ENCODE measurements at places on chromosomes 7 and 10.

- DNase-seq, result no peak
Measured at GRCh38 chr7:41311301-41311700, 391.6 kb downstream of the INHBA start.

- no peak for DNase-seq
Measured at GRCh38 chr10:6017781-6018354, 40.5 kb upstream of the IL15RA start.

DNA sequence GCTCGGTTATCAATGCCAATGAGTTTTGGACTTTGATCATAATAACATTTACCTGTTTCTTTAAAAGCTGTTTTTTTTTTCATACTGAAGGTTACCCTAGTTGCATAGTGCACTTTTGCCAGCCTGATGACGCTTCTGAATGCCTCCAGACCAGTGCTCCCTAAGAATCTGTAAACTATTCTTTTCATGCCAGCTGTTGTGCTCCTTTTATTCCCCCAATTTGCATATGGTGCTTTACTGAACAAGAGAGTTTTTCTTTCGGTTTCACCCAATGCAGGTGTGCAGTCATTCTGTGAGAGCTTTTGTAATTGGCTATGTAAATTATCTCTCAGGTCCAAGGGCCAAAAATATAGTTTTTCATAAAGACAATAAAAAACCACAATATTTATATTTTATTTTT, 48.1 kb upstream of the GLCCI1 start:
- no peak for DNase-seq

DNA sequence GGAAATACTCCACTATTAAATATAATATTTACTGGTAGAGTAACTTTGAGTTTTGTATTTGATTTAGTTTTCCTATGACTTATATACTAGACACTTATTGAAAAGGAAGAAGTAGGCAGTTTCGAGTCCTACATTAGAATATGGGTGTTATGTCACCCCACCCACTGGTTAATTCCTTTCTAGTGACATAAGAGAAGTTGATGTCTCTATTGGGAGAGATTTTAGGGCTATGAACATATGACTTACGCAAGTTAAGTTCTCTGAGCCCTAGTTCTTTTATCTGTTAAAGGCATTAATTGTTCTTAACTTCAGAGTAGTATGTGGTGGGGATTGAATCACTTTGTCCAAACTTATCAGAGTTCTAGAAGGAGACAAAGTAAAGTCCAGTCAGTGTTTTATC, 30.5 kb downstream of the CPED1 start:
- no peak for DNase-seq

DNA sequence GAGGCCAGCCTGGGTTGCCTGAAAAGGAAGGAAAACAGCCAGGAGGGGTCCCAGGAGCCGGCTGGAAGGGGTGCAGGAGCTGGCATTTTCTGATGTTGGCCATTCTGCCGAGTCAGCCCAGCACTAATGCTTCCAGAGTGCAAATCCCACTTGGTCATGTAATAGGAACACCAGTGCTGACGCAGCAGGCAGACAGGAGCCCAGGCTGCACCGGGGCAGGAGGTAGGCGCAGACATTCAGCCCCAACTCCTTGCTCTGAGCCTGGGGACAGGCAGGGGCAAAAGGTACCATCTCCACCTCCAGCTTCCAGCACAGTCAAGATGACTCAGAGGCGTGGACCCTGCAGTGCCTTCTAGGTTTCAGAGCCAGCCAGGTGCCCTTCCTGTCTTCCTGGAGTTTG, 10.2 kb upstream of the YWHAG start:
- no peak for DNase-seq

- no peak for DNase-seq
Measured at GRCh38 chr7:75884476-75884875, 5.6 kb downstream of the RHBDD2 start.

- DNase-seq, result no peak
Measured at GRCh38 chr10:76082232-76082631, 650.8 kb downstream of the LRMDA start.

DNA sequence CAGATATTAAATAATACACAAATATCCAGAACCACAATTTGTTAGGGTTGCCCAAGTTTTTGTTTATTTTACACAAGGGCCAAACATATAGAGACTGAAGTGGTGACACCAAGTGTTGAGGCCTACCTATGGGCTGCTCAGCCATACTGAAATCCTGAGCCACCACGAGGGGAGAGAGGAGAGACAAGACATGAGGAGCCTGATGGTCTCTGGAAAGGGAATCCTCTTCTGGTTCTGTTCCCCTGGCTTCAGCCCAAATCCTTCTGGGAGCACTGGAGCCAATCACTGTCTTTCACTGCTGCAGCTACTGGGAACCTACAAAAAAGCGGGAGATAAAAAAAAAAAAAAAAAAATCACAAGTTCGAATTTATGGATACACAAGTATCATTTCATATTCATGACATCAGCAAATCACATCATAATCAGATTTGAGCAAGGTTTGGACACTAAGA, 1.9 kb downstream of the SKIDA1 start:
- DNase-seq, result no peak

- DNase-seq, result no peak
Measured at GRCh38 chr10:5809527-5810154, 3.6 kb downstream of the GDI2 start.

DNA sequence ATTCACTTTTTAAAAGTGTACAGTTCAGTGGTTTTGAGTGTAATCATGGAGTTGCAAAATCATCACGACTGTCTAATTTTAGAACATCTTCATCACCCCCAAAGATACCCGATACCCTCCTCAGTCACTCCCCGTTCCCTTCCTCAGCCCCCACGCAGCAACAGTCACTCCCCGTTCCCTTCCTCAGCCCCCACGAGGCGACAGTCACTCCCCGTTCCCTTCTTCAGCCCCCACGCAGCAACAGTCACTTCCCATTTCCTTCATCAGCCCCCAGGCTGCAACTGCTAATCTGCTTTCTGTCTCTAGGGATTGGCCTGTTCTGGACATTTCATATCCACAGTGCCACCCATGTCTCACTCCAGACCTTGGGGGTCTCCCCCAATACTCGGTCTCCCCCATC, 161.6 kb upstream of the PPP2R2D start:
- DNase-seq, result no peak

DNA sequence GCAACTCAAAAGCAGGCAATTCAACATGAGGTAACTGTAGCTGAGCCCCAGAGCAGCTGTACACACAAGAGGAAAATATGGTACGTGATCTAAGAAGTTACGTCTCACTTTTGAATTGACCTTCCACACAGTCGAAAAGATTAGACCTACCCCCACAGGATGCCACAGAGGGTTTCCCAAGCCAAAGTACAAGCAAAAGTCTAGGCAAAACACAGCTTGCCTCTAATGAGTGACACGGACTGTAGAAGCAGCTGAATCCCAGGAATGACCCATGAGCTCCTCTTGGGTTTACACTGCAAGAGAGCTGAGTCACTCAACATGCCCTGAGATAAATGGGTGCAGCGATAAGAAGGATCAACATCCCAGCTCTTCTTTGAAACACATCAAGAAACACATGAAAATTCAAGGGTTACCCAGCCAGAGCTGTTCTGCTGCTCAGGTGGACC, 9.8 kb downstream of the CREB3L2 start:
- DNase-seq, result no peak

GRCh38 chr7:134782121-134782623, 2.7 kb downstream of the CALD1 start:
- DNase-seq, result no peak

- DNase-seq, result no peak
Measured at GRCh38 chr7:70334871-70335270, 736.6 kb downstream of the AUTS2 start.

DNA sequence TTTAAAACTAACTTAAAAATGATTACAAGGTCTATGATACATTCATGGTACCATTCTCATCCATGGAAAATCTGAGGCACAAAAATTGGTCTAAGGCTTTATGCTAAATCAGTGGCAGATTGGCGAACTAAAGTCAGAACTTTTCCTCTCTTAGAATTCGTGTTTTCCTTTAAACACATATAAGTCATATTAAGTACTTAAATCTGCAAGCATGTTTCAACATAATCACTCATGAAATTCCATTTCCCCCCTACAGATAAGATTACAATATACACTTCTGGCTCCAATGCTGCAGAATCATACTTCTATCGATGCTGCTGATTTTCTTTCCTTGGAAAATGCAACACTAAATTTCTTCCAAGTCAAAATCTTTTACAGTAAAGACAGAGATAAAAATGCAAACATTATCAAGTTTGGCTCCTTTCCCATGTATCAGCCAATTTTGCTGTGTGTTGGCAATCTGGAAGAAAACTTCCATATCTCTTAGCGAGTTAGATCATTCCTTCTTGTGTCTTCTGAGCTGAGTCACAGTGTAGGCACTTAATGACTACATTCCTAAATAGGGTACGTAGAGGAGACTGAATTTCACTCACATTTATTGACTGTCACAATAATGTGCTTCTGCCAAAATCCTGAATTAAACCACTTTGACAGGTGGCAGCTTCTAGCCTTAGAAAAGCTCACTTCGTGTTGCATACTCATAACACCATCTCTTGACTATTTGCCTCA, 76.4 kb upstream of the LRRC17 start:
- DNase-seq, result no peak

- no peak for DNase-seq
Measured at GRCh38 chr7:91771394-91771793, 109.1 kb downstream of the MTERF1 start.

DNA sequence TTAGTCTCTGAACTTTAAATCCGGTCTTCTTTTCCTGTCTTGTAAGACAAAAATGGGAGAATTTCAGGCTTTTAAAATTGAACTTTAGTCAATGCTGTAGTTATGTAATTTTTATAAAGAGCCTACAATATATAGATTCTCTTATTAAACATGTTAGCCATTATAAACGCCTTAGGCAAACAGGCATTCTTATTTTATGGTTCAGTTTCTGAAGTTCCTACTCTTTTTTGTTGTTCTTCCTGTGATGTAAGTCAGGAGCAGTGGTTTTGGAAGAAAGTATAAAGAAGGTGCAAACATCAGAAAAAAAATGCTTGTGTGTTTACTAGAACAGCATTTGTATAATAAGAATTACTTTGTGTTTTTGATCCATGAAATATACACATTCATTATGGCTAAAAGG, 41.6 kb downstream of the BICC1 start:
- no peak for DNase-seq

DNA sequence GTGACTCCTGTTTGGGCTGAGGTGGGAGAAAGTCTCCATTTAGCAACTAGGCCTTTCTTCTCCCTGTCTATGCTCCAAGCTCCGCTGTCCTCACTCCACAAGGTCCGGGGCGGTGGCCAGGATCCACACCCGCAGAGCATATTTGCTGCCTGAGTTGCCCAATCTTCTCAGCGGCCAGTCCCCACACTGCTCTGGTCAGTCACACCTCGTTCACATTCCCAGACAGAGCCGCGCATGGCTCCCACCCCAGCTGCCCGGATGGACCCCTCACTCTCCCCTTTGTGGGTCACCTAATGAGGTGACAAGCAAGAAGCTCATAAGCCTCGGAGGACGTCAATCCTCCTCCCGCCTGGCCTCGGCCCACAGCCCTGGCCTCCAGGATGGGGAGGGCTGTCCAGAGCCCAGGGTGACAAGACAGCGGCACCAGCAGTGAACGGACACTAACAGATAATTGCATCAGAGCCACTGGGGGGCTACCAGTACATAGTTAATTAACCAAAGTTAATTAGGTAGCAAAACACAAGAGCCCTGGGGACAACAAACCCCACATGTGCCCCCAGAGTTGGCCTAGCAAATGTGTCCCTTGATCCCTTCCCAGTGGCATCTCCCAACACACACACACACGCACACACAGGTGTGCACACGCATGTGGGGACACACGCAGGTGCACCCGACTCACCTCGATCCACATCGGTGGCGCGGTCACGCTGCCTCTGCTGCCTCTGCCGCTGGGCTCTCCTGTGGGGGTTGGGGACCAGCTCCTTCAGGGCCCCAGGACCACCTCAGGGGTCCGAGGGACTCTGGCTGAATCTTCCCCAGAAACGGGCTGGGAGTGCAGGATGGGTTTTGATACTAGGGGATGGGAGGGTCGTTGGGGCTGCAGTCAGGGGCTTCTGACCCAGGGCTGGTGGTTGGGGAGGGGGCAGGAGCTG, 11.8 kb downstream of the EPHA1 start:
- no peak for DNase-seq

DNA sequence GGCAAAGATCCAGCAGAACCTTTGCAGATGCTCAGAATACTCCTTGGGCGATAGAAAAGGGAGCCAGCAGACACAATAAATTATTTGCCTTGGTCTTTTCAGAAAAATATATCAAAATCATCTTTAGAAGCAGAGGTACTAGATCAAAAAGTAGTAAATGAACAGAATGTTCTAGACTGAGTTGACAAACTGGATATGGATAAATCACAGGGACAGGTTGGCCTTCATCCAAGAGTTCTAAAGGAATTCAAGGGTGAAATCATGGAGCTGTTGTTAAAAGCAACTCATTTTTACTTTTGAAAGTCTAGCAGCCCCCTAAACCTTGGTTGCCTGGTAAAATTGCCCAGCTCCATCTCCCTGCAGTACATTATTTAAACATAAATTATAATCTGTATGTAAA, 99.1 kb downstream of the PLCE1 start:
- DNase-seq, result no peak

DNA sequence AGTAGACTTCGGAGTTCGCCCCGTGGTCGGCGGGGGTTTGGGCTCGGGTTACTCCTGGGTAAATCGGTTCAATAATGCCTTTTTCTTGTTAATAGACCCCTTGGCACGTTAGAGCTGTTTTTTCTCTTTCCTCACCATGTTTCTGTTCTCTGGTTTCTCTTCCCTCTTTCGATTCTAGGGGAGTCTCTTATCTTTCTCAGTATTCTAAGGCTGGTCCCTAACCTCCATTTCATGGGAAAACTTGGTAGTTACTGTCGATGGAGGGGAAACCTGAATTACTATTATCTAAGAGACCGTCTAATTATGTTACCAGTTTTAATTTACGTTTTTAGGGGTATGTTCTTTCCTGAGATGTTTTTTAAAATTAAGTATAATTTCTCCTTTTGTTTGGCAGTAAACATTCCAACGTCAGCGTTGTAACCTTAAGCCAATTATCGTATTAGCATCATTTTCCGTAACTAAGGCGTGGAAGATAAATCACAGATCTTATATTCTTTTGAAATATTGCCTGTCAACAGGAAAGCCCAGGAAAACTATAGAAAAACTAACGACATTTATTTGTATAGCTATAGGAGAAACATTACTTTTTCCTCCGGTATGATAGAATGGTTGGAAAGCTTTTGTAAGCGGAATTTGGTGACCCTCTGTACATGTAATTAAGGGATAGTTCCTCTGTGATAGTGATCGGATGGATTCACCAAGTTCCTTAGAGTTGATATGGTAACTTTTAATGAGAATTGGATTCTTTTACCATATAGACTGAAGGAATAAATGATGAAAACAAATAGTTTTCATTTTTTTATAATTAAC, 847 bp downstream of the BTAF1 start:
- DNase-seq, result no peak

DNA sequence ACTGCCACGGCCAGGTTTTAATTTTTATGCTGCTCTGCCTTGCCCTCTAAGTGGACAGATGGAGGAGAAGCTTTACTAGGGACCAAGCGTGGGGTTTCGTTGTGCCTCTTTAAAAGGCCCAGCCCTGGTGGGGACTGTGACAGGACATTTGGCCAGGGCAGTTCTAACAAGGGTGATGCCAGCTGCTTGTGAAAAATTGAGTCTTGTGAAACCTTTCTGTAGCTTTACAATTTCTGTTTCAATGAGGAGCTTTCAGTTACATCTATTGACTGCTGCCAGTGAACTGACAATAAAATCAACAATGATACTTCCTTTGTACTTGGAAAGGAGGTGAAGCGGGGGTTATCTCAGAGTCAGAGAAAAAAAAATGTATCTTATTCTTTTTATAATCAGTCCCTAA, 233.1 kb upstream of the CSTF2T start:
- DNase-seq, result no peak
